NCI-H526 treated with DMSO at 0.1 percent for 48 hours (cell line): ENCODE measurements at places on chromosomes 4 and X.

- no peak for DNase-seq
Measured at GRCh38 chr4:183903021-183903760, 1.9 kb upstream of the STOX2 start.

GRCh38 chrX:56600141-56600540 lies 36.7 kb downstream of the UBQLN2 start:
- no peak for DNase-seq

- DNase-seq, result no peak
Measured at GRCh38 chrX:115591856-115592842, 31.2 kb downstream of the PLS3 start.

GRCh38 chrX:134459683-134460004 lies 321 bp upstream of the HPRT1 start:
- peak; percentile 26 for DNase-seq

DNA sequence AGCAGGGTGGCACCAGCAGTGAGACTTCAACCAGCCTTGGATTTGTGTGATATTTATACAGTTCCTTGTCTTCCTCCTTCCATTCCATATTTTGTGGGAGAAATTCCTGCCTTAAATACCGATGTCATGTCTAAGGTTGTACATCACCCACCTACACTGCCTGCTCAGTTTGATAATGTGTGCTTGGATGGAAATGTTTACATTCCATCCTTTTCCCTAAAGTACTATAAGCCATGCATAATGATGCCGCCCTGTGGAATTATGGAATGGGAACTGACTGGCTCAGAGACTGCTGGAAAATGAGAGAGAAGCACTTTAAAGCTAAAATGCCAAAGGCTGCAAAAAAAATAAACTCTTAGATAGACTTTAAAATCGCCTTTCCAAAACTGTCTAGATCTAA lies 11.3 kb upstream of the GLUD2 start:
- DNase-seq, result no peak

DNA sequence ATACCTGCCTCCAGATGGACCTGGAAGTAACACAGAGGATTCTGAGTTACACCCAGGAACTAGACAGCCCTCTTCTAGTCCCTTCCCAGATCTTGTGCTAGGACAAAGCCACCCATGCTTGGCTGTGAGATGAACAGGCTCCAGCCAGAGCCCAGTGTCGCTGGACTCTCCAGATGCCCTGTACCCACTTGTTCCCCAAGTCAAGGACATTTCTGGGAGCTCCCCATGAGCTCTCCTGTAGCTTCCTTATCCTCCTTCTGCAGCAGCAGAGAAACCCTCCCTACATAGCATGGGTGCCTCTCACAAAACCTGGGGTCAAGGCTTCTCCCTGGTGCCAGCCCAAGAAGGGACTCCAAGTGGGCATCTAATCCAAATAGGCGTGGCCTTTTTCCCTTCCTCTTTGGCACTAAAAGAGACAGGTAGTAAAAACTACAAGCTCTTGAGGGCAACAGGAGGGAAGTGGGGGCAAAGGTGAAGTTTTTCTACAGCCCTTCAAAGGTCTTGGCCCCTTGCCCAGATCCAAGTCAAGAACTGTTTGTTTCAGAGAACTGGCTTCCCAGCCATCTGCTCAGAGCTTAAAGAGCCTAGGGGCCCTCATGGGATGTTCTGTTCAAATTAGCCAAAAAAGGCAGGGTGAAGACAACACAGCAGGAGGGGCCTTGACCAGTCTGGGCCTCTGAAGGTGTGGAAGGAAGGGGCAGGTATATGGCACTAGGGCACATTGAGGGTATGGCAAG lies 8.5 kb upstream of the ERCC6L start:
- DNase-seq, result no peak
